ENCODE measurements at places on chromosomes 5 and 9.

- no peak for DNase-seq
Observed at GRCh38 chr9:130447193-130447816, 2.5 kb downstream of the ASS1 start.

DNA sequence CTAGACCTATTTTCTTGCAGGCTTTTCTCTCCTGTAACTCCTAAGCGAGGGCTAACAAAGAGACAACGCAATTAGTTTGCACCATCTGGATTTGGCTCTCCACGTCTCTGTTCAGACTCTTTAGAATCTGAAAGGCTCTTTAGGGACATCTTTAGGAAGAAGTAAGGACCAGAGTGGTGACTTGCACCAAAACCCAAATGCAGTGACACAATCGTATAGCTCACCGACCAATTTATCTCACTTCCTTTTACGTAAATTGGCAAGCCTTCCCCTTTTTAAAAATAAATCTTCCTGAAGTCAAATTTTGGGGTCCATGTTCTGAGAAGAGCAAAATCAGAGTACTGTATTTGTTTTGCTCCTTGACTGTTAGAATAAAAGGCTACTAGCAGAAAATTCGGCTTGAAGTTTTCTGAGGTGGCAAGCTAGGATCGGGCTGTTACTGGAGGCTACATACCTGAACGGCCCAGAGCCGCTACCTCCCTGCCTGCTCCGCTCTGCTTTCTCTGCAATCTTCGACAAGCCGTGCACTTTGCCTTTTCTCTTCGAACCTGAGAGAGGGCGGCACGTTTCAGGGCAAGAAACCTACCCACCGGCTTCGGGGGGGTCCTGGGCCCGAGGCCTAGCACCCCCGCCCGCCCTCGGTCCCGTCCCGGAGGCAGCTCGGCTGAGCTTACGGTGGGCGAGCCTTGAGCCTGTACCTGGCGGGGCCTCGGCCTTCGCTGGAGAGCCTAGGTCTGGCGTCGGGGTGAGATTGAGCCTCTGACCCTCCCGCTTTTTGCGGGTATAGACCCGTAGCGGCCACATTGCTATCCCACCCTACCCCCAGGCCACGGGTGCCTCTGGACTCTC is 537 bp downstream of the MEIKIN start:
- no peak for DNase-seq

DNA sequence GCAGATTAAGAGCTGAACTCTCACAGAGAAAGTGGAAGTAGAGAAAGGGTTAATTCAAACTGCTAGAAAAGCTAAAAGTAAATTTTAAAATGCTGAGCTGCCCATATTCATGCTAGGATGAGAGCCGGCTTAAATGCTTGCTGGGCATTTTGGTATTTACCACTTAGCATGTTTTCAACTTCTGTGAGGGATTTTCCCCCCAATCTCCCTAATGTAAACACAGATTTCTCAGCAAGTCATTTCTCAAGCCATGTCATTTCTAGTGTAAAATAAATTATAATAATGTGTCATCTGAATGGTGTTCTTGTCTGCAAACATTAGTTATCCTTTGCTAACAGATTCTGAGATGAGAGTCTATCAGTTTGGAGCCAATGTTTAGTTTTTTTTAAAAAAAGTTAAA is 22.3 kb downstream of the RPS23 start:
- no peak for DNase-seq

- no peak for DNase-seq
Observed at GRCh38 chr9:76103531-76104315, 213.2 kb downstream of the PCSK5 start.

GRCh38 chr9:133534346-133535291 is at the start of gene ADAMTSL2:
ADAMTSL2 (plus strand) TSS chr9:133534704; CDS start chr9:133536713, 2,009 bp downstream.
- DNase-seq = no peak

DNA sequence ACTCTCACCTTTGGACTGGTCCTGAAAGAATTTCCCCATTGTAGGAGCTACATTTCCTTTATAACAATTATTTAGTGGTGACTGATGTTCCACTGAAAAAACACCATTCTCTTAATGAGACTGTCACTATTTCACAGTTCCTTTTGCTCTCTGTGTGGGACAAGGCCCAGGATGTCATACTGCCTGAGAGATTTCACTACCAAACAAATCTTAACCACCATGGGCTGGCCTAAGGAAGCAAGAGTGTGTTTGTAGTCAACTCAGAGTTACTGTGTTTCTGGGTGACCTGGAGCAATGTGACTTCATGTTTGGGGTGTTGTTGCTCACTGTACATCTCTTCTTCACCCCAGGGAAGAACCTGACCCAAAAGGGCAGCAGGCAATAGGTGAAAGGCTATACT is 50.1 kb upstream of the ZNF608 start:
- peak; percentile 22 for DNase-seq

- no peak for DNase-seq
Observed at GRCh38 chr5:120767178-120767820, 303.2 kb downstream of the PRR16 start.

DNA sequence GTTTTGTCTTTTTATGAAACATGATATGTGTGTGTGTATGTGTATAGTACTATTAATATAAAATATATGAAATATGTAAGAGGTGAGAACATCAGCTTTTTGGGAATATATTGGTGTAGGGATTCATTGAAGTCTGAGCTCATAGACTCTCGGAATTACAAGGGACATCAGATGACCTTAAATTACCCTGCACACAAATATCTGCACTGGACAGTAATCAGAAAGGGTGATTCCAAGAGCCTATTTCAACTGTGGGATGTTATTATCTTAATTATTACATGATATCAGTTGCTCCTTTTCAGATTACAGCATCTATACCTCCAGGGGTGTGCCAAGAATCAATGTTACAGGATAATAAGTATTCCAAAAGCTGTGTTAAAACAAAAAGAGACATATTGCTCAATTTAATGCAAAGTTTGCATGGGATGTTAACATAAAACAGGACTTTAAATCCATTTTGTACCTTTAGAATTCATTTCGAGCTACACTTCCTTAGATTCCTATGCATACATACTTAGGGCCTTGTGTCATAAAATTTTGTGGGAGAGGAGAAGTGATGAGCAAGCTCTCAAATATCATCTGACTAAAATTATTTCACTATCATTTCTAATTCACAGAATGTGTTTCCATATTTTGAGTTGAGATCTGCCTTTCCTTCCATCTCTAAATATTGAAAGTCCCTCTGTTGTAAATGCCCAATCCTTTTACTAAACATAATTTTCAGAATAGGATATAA is 365.2 kb downstream of the BRINP1 start:
- no peak for DNase-seq
